Urinary bladder (tissue), 4 donors: ENCODE measurements at places on chromosomes 3 and 15. TPM values are rescaled to one million over a fixed set of nuclear protein-coding genes. Genes with fewer than 3 reads are reported as not detected.

Gene LEO1
- total RNA-seq: 25.5 TPM

Gene SYNM
- 228 TPM for total RNA-seq

Gene SHF
- 11.4 TPM for total RNA-seq

Gene CCR1
- total RNA-seq: 7.7 TPM

Gene COMMD2
- 59.2 TPM for total RNA-seq

Gene TBL1XR1
- 252 TPM for total RNA-seq

Gene LINGO1
- total RNA-seq: 1.8 TPM

Gene TM4SF18
- total RNA-seq: 33.4 TPM

Gene ITPKA
- total RNA-seq: 0.37 TPM

Gene PRR20G
- total RNA-seq: not detected

Gene SLC28A1
- 0.11 TPM for total RNA-seq

Gene IQCF5
- total RNA-seq: not detected

Gene RASL12
- total RNA-seq: 54.6 TPM

Gene SLC35G2
- total RNA-seq: 10.1 TPM

Gene CADM2
- 2.7 TPM for total RNA-seq

Gene PLSCR5
- not detected for total RNA-seq

Gene CDHR4
- not detected for total RNA-seq

Gene VGLL3
- total RNA-seq: 36.2 TPM

Gene IL12A
- total RNA-seq: 0.58 TPM

Gene CPLX3
- not detected for total RNA-seq

Gene C3orf49
- not detected for total RNA-seq

Gene GOLGA8N
- 22.3 TPM for total RNA-seq

Gene ROPN1B
- total RNA-seq: 0.26 TPM

Gene FHIT
- total RNA-seq: 7.4 TPM

Gene RLBP1
- not detected for total RNA-seq

Gene PLA2G4E
- total RNA-seq: not detected

Gene SLC51B
- total RNA-seq: not detected

Gene SNURF
- 51.9 TPM for total RNA-seq

Gene CPNE9
- total RNA-seq: not detected

Gene SATB1
- 74.2 TPM for total RNA-seq
